Activated CD8-positive, alpha-beta memory T cell treated with anti-CD3 and anti-CD28 coated beads, Interleukin-2, amount 50 U/mL, for 48 hours (primary cell): ENCODE measurements at places on chromosomes 12 and 14.

- DNase-seq, result no peak
Observed at GRCh38 chr14:74653386-74654138, 41.5 kb upstream of the LTBP2 start.

GRCh38 chr12:123916729-123917128 is 55.9 kb downstream of the CCDC92 start:
- peak; percentile 75 for DNase-seq

GRCh38 chr12:41514021-41514777 is 326.1 kb downstream of the PDZRN4 start:
- DNase-seq, result no peak

DNA sequence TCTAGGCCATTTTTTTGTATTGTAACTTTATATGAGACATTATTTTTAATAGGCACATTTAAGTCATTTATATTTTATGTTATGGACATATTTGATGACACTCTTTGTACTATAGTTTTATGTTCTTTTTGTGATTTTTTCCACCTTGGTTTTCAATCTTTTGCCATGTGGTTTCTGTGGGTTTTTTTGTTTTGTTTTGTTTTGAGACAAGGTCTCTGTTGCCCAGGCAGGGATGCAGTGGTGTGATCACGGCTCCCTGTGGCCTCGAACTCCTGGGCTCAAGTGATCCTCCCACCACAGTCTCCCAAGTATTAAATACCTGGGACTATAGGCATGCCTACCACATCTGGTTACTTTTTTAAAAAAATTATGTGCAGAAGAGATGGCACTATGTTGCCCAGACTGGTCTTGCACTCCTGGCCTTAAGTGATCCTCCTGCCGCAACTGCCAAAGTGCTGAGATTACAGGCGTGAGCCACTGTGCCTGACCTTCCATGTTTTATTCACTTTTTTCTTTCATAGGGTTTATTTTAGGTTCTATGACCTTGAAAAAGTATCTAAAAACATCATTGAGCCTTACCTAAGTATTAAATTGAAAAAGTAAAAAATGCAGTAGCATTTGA is 16.3 kb downstream of the MSRB3 start:
- no peak for DNase-seq

DNA sequence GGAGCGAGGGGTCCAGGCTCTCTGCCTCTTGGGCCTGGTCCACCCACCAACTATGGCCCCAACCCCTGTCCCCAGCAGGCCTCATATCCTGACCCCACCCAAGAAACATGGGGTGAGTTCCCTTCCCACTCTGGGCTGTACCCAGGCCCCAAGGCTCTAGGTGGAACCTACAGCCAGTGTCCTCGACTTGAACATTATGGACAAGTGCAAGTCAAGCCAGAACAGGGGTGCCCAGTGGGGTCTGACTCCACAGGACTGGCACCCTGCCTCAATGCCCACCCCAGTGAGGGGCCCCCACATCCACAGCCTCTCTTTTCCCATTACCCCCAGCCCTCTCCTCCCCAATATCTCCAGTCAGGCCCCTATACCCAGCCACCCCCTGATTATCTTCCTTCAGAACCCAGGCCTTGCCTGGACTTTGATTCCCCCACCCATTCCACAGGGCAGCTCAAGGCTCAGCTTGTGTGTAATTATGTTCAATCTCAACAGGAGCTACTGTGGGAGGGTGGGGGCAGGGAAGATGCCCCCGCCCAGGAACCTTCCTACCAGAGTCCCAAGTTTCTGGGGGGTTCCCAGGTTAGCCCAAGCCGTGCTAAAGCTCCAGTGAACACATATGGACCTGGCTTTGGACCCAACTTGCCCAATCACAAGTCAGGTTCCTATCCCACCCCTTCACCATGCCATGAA is 8.6 kb downstream of the ARHGAP9 start:
- DNase-seq, result no peak

DNA sequence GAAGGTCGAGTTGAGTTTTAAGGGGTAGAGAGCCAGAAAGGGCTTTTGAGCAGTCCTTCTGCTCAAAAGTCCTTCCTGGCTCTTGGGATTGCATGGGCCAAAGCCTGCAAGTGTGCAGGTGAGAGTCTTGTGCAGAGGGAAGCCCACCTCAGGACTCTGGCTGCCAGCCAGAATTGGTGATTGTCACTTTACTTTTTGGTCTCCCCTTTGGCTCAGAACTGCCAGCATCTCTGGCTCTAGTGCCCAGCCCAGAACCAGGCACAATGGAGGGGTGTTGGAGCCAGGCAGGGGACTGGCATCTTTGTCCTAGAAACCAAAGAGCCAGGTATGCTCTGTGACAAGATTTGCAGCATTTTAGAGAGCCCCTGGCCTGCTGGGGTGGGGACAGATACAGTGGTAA is 23.5 kb downstream of the FAM222A start:
- no peak for DNase-seq

GRCh38 chr14:38255408-38255672 is 553 bp downstream of the CLEC14A start:
- peak; percentile 57 for DNase-seq

GRCh38 chr12:52643233-52644077 is 8.6 kb downstream of the KRT2 start:
- peak; percentile 49 for DNase-seq

GRCh38 chr14:22610931-22611330 is 12.8 kb downstream of the ABHD4 start:
- DNase-seq, result no peak

DNA sequence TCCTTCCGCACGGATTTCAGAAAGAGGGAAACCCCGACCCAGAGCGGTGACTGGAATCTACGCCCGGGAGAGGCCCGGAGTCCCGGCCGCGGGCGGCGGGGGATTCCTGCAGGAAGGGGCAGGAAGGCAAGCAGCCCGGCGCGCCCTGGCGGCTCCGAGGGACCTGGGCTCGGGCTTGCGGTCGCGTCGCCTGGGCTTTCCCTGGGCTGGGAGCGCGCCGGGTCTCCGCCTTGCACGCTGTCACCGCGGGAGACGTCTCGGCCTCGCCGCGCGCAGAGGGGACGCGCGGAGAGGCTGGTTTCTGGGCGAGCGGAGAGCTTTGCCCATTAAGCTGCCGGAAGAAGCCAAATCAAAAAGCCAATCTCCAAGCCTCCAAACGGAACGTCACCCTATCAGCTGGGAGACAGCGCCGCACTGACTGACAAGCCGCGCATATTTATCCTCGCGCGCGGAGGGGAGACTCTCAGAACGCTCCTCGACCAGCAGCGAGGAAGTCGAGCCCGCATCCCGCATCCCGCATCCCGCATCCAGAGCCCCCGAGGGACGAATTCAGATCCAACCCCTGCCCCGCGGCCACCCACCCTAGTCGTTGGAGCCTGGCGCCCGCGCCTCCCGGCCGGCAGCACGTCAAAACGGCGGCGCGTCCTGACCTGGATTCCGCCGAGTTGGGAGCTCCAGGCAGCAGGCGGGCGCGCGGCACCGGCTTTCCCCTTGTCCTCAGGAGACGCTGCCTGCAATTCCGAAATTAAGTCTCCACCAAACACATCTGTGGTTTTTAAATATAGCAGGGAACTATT is at the start of gene SLC8A3:
TSS of gene SLC8A3 (minus strand) at position 293 of the 797 bp plus-strand sequence. CDS start 20,529 bp downstream, outside the sequence.
- peak; percentile 63 for DNase-seq

- no peak for DNase-seq
Observed at GRCh38 chr14:65840786-65841185, 428.3 kb downstream of the FUT8 start.

GRCh38 chr12:120618954-120619615 is 21.3 kb upstream of the CABP1 start:
- no peak for DNase-seq
